ENCODE measurements at places on chromosomes 13 and 19.
A peak's percentile ranks its signal among the peaks of the same experiment; 100 is the strongest.

- DNase-seq: no peak
Measured at GRCh38 chr13:41468631-41469030, 11.3 kb downstream of the RGCC start.

DNA sequence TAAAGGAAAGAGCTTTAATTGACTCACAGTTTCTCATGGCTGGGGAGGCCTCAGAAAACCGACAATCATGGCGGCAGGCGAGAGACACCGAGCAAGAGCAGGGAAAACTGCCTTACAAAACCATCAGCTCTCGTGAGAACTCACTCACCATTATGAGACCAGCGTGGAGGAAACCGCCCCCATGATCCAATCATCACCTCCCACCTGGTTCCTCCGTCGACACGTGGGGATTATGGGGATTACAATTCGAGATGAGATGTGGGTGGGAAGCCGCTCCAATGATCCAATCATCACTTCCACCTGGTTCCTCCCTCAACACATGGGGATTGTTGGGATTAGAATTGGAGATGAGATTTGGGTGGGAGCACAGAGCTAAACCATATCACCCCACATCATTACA lies 293.9 kb downstream of the ABCC4 start:
- DNase-seq: no peak

- no peak for DNase-seq
Measured at GRCh38 chr13:30121244-30121643, 186.1 kb downstream of the KATNAL1 start.

DNA sequence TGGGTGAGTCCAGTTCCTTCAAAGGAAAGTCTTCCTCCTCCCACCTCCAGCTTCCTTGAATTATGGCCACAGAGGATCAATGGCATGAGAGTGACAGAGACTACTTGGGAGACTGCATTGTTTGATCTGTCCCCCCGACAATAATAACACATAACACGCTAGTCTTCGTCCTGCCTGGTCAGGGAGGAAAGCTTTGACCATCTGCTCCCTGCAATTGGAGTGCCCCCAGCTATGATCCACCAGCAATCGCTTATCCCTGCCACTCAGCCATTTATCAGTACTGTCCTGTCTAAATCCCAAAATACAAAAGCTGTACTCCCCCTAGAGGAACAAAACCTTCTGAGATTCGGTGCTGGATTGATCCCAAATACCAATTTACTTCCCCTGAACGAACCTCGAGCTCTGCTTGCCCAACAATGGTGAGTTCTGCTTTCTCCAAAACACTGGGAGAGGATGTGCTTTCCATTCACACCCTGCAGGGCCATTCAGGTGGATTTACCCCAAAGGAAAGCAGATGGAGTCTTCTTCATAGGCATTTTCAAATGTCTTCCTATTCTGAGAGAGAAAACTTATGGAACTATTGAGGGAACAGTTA lies 466.7 kb downstream of the TSHZ3 start:
- no peak for DNase-seq

- DNase-seq: no peak
Measured at GRCh38 chr13:111399776-111400538, 79.5 kb downstream of the TEX29 start.

DNA sequence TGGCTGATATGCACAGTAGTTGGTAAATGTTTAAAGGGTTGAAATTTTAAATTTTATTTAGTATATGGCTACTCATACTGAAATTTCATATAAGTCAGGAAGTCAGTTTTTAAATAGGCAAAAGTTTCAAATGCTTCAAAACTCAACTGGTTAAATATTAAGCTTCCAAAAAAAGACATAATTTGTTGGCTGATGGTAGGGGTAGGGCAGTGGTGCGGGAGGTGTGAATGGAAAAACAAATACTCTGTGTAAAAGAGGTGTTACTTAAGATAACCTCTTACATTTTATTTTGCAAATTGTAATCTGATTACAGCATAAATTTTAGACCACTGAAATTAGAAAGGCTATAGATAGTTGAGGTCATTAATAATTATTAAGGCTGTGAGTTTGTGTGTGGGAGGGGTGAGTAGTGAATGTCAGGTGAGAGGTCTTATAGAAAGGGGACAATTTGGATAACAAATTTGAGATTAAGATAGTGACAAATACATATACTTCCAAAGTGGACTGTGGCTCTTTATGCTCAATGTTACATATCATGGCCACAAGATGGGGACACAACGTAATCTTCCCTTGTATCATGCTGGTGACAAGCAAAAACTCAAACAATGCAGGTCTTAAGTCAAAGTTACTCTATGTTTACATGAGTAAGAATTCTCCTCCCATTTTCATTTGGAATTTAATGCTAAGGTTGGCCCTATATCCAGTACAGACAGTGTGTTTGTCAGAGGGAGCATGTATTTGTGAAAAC lies 36.6 kb upstream of the OXGR1 start:
- no peak for DNase-seq

DNA sequence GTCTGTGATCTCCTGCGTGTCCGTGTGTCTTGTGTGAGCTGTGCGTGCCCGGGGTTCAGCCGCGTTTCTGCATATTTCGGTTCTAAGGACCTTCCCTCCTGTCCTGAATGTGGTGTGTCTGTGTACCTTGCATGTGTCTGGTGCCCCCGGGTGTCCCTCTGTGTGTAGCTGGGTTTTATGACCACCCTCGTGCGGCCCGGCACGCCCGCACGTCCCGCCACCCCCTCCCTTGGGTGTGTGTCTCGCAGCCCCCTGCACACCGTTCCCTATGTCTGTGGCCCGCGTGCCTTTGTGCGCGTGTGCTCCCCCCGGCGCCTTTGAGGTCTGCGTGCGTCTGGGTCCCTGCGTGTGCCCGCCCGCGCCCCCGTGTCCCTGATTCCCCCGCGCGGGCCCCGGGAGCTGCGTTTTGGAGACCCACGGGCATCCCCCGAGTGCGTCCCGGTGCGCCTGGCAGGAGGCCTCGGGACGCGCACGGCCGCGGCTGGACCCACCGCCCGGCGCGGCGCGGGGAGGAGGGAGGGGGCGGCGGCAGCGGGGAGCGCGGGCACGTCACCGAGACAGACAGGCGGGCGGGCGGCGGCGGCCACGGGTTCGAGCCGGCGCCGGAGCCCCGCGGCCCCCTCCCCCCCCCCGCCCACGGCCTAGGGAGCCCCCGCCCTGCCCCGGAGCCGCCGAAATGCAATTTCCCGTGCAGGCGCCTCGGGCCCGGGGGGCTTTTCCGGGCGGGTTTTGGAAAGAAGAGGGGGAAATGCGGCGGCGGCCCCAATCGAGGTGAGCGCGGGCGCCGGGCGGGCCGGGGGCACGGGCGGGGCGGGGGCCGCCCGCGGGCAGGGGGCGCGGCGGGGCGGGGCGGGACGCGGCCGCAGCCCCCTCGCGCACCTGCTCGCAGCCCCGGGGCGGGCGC lies 12.0 kb upstream of the NANOS3 start:
- no peak for DNase-seq

GRCh38 chr19:7191946-7192691 lies 102.1 kb downstream of the INSR start:
- peak; percentile 24 for DNase-seq

GRCh38 chr13:68908879-68909278 lies 1198.7 kb upstream of the ATXN8OS start:
- no peak for DNase-seq

- DNase-seq: no peak
Measured at GRCh38 chr19:10408511-10409283, 5.4 kb upstream of the CDC37 start.

- no peak for DNase-seq
Measured at GRCh38 chr13:50766695-50767094, 76.8 kb downstream of the DLEU7 start.
